Cerebellar nuclear complex (tissue), 1 donor: ENCODE measurements at places on chromosomes 4 and X.

DNA sequence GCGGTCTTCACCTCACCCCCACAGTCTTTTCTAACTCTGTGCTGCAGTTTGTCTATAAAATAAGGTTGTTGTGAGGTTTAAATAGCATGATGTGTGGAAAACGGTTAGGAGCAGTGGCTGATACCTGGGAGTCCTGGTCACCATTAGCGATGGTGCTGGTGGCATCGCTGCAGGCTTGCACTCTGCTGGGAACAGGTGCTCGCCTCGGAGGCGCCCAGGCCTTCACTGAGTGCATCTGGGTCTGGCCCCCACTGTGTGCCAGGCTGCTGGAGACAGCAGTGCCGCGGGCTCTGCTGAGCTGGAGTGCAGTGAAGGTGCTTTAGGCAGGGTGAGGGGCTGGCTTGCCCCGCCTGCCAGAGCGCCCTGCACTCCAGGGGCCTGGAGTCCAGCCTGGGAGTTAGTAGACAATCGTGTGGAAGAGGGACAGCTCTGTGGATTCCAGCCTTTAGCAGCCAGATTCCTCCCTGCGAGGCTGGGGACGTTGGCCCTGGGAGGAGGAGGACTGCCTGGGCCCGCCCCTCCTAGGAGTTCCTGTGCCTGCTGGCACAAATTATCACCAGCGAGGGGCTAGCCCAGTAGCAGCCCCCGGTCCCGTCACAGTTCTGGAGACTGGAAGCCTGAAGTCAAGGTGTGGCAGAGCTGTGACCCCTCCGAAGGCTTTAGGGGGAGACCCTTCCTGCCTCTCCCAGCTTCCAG is 7.3 kb downstream of the RGS12 start:
- DNase-seq = no peak

DNA sequence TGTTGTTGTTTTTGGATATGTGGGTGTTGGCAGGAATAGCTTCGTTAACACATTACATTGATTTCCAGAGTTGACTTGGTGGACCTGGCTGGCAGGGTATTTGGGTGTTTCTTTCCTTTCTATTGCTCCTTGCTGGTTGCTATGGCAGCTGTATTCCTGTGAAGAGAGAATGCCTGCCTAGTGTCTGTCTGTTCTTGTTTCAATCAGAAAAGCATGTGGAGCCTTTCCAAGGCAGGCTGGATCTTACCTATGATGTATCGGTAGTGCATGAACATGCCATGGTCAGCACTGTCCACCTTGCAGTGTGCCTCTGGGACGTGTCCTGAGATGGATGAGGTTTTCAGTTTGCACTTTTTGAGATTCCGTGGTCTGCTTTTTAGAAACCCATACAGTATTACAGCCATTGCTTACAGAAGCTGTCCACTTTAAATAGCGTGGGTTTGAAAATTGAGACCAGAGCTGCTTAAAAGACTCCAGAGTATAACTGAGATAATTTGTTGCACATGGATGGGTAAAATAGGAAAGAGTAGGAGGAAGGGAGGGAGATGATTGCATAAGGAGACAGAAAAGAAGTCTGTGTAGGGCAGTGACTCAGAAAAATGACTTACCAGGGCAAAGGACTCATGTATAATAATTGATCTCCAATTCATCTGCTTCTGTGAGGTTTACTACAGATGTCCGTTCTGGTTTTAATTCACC is 20.0 kb upstream of the AADAT start:
- no peak for DNase-seq

- no peak for DNase-seq
Measured at GRCh38 chr4:24274381-24274941, 309.9 kb downstream of the DHX15 start.

DNA sequence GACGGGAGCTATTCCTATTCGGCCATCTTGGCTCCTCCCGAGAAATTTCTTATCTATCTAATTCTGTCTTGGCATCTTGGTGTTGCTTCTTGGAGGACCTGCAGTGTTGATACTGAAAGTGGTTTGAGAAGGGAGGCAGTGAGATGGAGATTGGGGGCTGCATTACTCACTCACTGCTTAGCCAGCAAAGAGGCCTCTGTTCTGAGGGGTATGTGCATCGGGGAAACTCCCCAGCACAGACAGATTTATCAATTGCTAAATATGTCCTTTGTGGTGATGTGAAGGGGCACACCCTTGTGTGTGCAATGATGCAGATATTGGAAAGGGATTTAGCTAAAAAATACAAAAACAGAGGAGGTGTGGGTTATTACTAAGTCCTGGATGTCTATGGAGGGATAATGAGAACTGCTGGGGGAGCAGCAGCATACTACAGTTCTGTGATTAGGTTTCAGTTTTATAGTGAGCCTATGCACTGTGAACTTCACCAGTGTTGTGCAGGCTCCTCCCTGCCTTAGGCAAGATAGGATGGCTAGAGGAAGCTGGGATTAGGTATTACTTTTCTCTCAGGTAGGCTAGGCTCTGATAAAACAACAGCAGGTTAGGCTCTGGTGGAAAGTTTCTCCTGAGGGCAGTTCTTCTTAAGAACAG is 279.0 kb downstream of the HS3ST1 start:
- DNase-seq = no peak

DNA sequence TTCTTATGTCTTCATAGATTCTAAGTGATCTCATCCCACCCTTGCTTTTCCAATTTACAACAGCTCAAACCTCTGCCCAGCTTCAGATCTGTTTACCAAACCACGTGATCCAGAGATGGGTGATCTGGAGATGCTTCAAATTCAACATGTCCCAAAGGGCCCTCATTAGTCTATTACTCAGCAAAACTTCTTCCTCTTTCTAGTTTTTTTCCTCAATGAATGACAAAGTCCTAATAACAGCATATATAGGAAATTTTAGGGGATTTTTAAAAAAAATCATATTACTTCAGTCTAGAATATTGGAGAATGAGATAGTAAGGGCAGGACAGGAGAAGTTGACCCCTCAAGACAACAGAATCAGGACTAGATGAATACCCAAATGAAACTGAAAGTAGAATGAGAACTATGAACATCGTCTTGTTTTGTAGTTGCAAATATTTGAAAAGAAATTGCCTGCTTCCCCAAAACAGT is 127.1 kb downstream of the CFAP299 start:
- no peak for DNase-seq
